HAP-1 (cell line): ENCODE measurements at places on chromosomes 7 and 10.

DNA sequence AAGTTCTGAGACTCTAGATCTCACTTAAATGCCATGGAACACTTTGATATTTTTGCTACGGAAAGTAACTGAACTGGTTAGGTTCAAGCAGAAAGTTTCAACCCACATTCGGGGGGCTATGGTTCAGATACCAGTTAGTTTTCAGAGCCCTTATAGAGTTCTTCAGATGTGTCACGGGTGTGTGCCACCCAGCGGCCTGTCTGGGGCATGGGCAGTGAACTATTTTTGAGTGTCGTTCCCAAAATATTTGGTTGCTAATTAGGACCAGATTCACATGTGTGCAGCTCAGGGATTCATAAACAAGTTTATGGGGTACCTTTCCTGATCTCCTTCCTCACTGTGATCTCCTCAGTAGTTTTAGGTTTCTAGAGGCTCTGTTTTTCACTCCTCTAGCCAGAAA is 271.9 kb downstream of the C7orf25 start:
- DNase-seq = no peak

GRCh38 chr7:43815373-43815772 is 53.9 kb downstream of the MRPS24 start:
- DNase-seq = no peak

- no peak for DNase-seq
Observed at GRCh38 chr7:78901566-78901965, 551.9 kb downstream of the MAGI2 start.

- DNase-seq = no peak
Observed at GRCh38 chr7:29080803-29081202, 65.5 kb downstream of the CPVL start.

GRCh38 chr10:17007418-17007770 is 122.2 kb downstream of the CUBN start:
- no peak for DNase-seq

DNA sequence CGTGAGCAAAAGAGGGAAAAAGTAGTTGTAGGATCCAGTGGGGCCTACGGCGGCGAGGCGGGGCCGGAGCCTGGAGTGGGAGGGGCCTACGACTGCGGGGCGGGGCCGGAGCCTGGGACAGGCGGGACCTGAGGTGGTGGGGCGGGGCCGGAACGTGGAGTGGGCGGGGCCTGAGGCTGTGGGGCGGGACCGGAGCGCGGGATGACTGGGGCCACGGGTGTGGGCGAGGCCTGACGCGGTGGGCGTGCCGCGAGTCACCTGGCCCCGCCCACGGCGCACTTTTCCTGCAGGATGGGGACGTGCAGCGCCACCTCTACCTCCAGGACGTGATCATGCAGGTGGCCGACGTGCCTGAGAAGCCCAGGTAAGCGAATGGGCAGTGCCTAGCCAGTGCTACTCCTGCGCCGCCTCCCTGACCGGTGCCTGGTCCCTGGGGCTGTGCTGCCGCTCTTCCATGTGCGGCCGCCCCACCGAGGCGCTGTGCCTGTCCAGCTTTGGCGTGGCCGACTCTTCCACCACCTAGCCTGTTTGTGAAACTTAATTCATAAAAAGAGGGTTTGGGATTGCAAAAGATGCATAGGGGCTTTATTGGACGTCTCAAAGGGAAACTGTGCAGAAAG is 496 bp downstream of the ZNF511 start:
- peak; percentile 69 for DNase-seq

GRCh38 chr10:74333174-74333573 is 182.2 kb downstream of the ADK start:
- no peak for DNase-seq

DNA sequence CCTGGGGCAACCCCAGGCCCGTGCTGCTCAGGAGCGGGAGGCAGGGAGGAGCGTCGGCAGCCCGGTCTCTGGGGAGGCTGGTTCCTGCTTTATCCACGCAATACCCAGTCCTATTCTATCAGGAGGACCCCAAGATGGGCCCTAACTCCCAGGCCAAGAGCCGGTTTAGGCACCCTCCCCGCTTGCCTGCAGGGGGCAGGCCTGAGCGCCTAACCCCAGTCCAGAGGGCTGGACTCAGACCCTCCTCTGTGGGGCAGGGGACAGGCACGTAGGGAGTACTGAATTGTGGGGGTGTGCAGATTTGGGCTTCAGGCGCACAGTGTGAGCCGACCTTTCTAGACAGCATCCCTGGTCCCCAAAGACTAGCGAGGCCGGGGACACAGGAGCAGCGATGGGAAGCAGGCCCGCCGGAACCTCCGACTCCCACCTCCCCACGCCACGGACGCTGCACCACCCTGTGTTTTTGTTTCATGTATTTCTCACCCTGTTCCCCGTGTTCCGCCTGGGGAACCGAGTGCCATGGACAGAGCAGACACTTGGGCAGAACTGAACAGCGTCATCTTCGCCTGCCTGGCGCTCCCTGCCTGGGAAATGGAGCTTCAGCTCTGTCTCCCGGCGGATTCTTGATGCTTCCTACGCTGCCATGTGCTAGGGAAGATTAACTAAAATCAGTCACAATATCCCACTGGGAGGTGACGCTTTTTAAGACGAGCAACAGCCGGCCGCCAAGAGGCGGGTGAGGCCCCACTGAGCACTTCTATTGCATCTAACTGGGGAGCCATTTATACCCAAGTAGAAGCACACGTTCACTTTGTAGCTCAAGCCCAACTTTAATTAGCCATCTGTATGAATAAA is 5.3 kb downstream of the NUDT1 start:
- peak; percentile 69 for DNase-seq

DNA sequence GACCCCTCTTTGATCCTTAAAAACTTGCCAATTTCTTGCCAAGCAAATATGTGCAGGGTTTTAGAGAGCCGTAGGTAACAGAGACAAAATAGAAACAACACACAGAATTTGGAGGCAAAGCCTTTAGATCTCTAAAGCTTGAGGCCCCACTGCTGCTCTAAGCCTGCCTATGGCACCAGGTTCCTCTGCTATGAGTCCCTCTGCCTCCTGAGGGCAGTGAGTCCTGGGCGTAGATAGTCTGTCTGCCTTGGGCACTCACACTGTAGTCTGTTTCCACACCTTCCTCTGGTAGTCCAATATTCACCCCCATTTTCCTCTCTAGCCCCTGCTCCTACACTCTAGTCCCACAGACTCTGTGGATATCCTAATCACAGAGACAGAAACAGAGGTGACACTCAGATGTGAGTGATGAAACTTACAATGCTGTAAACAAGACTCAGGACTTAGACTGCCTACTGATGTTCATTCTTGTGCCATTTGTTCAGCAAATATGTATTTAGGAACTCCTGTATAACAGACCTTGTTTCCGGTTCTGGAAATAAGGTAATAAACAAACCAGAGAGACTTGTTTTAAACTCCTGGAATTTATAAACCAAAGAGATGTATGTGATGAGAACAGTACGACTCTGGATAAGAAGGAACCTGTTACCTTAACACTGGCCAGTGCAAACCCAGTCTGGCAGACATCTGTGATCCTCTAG is 153.3 kb upstream of the PRSS1 start:
- DNase-seq = no peak

GRCh38 chr10:119100434-119101238 is 3.3 kb upstream of the DENND10 start:
- DNase-seq = no peak

- no peak for DNase-seq
Observed at GRCh38 chr10:71657604-71658466, 61.7 kb downstream of the C10orf105 start.
